Heart right ventricle (tissue), 16 donors: ENCODE measurements at places on chromosomes 16 and 17. TPM values are rescaled to one million over a fixed set of nuclear protein-coding genes. Genes with fewer than 3 reads are reported as not detected.

GRCh38 chr17:64178011-64178825 is 48.3 kb upstream of the ERN1 start:
- no peak for DNase-seq

The SHCBP1 gene
- 0.30 TPM for polyA plus RNA-seq

- DNase-seq, result no peak
These were observed 257.6 kb downstream of the FOXL1 start for GRCh38 chr16:86835982-86836381.

DNA sequence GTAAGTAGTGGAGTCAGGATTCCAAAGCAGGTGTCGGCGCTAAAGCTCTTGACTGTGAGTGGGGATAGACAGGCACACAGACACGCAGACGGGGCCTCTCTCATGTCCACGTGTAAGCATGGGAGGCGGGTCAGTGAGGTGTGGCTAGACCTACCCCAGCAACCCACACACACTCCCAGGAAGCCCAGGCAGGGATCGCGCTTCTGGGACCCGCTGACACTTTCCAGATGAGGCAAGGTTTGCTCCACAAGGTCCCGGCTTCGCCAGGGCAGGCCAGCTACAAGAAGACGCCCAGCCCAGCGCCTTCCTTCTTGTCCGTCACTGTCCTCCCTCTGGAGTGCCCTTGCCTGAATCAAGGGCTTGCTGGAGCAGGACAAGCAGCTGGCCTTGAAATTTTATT is 213.8 kb upstream of the RPL38 start:
- DNase-seq, result no peak

DNA sequence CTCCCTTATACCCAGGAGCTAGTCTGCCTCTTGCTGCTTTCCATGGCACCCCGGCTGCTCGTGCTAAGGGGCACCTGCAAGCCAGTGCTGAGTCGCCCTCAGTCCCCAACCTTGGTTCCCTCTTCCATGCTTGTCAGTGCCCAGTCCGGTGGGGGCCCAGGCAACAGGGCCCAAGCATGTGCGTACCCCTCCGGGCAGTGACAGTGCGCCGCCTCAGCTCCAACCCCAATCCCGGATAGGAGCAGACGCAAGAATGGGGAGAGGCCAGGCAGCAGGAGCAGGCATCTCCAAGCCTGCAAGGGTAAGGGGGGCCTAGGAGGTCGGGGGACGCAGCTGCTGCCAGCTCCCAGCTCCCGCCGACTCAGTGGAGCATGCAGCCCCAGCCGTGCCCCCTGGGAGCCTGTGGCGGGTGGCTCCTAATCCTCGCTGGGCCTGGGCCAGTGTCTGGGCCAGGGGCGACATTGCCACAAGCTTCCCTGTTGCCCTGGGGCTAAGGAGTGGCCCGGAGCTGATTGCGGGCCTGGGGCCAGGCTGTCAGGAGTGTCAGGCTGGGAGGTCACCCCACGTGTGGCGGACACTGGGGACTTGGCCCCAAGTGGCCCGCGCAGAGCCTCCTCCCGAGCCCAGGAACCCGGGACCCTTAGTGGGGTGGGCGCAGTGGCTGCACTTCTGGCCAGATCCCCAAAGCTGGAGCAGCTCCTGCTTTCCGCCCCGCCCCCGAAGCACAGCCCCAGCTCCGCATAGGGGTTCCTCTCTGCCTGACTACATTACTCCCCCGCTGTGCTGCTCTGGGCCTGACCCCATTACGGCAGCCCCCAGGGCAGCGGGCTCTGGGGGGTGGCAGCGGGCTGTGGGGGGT is 9.8 kb downstream of the CPD start:
- DNase-seq, result no peak

The RND2 gene
- polyA plus RNA-seq, result 0.95 TPM

- DNase-seq, result no peak
These were observed 88.6 kb upstream of the BRD7 start for GRCh38 chr16:50457423-50457822.

GRCh38 chr17:68512960-68513474 is 787 bp downstream of the PRKAR1A start:
- DNase-seq, result no peak

GRCh38 chr16:56764835-56765234 is 34.9 kb downstream of the NUP93 start:
- DNase-seq, result no peak

GRCh38 chr17:45148183-45149036 is at the start of gene HEXIM1:
Gene HEXIM1 (plus strand): TSS chr17:45148475. CDS start chr17:45149191, 716 bp downstream.
- peak; percentile 99 for DNase-seq
